ENCODE measurements at places on chromosomes 1 and 21.

GRCh38 chr1:171014880-171015279, 75.8 kb upstream of the FMO3 start:
- no peak for DNase-seq

- no peak for DNase-seq
Observed at GRCh38 chr1:161838362-161838761, 72.2 kb downstream of the ATF6 start.

DNA sequence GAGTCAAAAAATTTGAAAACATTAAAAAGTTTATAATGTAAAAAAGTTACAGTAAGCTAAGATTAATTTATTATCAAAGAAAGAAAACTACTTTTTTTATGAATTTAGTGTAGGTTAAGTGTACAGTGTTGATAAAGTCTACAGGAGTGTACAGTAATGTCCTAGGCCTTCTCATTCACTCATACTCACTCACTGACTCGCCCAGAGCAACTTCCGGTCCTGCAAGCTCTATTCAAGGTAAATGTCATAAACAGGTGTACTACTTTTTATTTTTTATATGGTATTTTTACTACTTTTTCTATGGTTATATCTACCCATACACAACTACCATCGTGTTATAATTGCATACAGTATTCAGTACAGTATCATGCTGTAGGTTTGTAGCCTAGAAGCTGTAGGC, 49.6 kb downstream of the TBX19 start:
- DNase-seq: no peak

DNA sequence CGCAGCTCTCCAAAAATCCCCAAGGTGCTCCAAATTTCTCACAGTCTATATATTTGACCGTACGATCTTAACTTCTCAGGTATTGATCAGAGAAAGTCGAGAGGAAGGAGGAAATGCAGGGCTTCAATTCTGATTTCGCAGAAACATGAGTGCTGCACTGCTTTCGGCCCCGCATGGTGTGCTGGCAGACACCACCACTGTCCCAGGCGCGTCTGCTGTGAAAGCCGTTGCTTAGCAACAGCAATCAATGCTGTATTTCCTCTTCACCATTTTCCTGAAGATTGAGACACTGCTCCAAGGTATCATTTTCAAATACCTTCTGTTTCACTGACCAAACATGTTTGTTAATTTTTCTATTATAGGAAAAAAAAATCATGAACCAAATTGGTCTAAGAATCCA, 296.3 kb downstream of the SMYD3 start:
- DNase-seq: no peak

Data from fibroblast of skin of left quadriceps (primary cell).